ENCODE measurements at places on chromosomes 7 and 10. TPM values are rescaled to one million over a fixed set of nuclear protein-coding genes. Genes with fewer than 3 reads are reported as not detected.

MMP21 gene
- total RNA-seq, result not detected

HSPA12A gene
- total RNA-seq, result 8.1 TPM

WEE2 gene
- total RNA-seq, result not detected

PRTFDC1 gene
- 5.0 TPM for total RNA-seq

NPFFR1 gene
- not detected for total RNA-seq

TAS2R41 gene
- total RNA-seq, result not detected

HOXA6 gene
- not detected for total RNA-seq

PNLIPRP1 gene
- not detected for total RNA-seq

MEOX2 gene
- total RNA-seq, result 6.9 TPM

WNT8B gene
- total RNA-seq, result not detected

PKD2L1 gene
- total RNA-seq, result not detected

KLF14 gene
- not detected for total RNA-seq

VSTM4 gene
- total RNA-seq, result 24.4 TPM

Data from cardiac septum (tissue), 1 donor.